ENCODE measurements at places on chromosomes 4 and X.

- DNase-seq = no peak
Observed at GRCh38 chr4:84623661-84624060, 40.7 kb downstream of the CDS1 start.

- no peak for DNase-seq
Observed at GRCh38 chr4:12579172-12579571, 905.0 kb downstream of the RAB28 start.

- peak; percentile 38 for DNase-seq
Observed at GRCh38 chr4:165085946-165086345, 26.7 kb downstream of the TMEM192 start.

- DNase-seq = no peak
Observed at GRCh38 chr4:38236003-38236402, 275.8 kb downstream of the PTTG2 start.

GRCh38 chr4:7790999-7791398 lies 148.7 kb downstream of the AFAP1 start:
- DNase-seq = no peak

- no peak for DNase-seq
Observed at GRCh38 chr4:6352031-6352692, 82.5 kb downstream of the WFS1 start.

DNA sequence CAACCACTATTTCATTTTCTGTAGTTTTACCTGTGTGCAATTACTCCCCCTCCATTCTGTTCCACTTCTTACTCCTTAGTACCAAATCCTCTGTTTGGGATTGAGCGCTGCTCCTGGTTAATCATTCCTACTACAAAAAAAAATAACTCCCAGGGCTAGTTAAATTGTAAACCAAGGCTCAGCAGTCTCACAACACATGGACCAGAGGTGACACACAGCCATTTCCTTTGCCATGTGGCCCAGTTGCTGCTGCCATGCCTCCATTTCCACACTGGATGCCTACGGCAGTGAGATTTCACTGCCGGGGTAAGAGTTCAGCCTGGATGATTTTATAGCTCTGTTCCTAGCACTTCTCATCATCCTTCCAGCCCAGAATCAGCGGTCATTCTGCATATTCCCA lies 107.2 kb downstream of the AKAP4 start:
- DNase-seq = no peak

GRCh38 chr4:77849278-77849965 lies 13.2 kb upstream of the MRPL1 start:
- DNase-seq = no peak

DNA sequence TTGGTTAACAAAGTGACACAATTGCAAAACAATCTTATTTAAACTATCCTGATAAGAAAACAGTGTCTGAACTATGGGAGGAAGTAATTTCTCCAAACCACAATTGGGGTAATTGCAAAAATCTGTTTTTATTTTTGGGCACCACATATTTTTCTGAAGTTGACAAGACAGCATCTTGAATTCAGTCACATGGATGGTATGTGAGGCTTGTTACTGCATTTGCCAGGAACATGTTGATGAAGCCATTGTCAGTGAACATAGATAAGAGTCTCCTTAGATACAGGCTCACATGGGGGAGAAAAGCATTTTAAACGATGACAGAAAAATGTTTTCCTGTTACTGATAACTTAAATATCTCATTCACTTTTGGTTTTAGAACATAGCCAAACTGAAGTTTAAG lies 5.5 kb upstream of the USP53 start:
- peak; percentile 80 for DNase-seq

DNA sequence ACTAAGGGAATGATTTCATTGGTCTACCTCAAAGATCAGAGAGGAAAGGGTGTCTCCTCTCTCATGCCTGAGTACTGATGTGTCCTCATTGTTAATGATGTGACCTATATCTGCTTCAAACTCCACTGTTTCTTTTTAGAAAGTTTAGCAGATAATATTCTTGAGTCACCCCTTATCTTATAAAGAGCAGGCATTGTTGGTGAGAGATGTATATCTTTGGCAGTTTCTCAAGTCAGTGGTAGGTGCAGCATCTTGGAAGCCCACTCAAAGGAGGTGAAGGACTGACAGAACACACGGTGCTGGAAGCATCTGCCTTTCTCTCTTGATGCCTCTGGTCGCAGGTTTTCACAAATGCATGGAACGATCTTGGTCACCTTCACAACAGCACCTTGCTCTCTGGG lies 71.2 kb downstream of the ZNF518B start:
- DNase-seq = no peak

DNA sequence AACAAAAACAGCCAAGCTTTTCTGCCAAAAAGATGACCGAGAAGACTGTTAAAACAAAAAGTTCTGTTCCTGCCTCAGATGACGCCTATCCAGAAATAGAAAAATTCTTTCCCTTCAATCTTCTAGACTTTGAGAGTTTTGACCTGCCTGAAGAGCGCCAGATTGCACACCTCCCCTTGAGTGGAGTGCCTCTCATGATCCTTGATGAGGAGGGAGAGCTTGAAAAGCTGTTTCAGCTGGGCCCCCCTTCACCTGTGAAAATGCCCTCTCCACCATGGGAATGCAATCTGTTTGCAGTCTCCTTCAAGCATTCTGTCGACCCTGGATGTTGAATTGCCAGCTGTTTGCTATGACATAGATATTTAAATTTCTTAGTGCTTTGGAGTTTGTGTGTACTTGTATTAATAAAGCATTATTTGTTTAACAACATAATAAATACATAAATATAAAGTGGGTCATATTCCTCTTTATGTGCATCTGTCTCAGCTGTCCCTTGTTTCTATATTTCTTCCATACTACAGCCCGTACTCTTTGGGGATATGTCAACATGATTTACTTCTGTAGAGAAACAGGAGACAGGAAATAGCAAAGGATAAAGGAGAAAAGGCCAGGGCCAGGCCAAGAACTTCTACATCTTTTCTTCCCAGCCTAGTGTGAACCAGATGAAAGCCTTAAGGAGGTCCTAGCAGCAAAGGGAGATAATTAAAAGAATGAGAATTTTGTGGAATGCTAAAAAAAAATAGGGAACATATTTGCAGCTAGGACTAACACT lies 667 bp downstream of the PTTG2 start:
- DNase-seq = no peak

DNA sequence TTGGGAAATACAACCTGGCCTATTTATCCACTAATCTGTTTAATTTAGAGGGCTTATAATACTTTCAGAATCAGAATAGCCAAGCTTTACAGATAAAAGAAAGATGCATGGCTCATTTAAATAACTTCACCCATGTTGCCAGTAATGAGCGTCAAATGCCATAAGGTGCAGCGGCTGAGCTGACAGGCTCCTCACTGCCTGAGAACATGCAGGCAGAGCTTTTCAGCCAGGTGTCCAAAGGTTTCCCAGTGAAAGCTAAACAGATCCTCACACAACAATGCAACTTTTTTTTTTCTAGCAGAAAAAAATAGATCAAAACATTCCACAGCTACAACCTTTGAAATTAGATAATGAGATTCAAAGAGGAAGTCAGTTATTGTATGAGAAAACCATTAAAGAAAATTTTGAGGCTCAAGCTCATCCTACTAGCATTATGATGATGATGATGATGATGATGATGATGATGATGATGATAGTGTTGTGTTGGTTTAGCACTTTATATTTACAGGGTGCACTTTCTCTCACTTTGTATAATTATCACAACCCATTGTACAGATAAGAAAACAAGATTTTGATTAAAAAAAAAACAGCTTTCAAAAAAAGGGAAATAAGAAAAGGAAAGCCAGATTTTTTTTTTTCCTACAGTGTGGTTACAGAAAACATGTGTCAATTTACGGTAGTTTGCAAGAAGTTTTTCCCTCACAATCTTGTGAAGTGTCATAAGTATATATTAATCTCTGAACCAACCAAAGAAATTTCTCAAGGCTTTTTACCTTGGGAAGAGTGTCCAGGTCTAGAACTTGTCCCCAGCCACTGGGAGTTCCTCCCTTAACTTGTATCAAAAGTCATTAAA lies 12.2 kb upstream of the TNIP3 start:
- DNase-seq = no peak

GRCh38 chrX:39953879-39954278 lies 143.9 kb downstream of the BCOR start:
- DNase-seq = peak; percentile 41

GRCh38 chr4:92021788-92022187 lies 282.0 kb upstream of the GRID2 start:
- DNase-seq = no peak

DNA sequence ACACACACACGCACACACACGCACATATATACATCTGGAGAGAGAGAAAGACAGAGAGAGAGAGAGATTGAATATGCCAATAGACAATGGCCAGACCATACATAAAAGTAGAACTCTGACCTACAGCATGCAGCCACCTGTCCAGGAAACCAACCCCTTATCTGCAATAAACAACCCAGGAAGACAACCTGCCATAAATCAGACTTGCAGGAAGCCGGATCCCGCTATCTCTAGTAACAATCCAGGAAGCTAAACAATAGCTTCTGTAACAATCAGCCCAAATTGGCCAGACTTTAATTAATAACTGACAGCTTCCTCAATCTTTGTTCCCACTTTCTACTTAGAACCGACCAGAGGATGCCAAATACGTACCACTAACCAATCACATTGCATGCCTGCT lies 173.2 kb downstream of the LDB2 start:
- DNase-seq = no peak

- DNase-seq = no peak
Observed at GRCh38 chr4:62285026-62285425, 1084.9 kb downstream of the ADGRL3 start.

GRCh38 chr4:44806071-44806470 lies 79.7 kb upstream of the GNPDA2 start:
- DNase-seq = no peak

- no peak for DNase-seq
Observed at GRCh38 chr4:70994387-70995099, 1.1 kb downstream of the DCK start.

- DNase-seq = peak; percentile 22
Observed at GRCh38 chr4:48445704-48446103, 37.4 kb upstream of the SLC10A4 start.

DNA sequence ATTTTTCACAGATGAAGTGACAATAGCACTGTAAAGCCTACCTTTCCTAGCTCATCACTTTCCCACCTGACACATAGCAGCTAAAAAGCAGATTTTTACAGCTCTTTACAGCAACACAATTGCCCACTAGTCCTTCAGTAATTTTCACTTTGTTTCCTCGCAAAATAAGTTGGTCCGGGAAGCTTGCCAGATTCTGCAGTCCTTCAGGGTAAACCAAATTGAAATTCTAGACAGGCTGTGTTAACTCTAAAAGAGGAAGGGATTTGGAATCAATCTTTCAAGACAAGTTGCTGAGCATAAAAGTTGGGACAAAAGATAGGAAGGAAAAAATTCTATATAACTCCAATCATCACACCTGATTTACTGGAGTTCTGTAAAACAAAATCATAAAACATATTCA lies 8.7 kb downstream of the C1QTNF7 start:
- no peak for DNase-seq

DNA sequence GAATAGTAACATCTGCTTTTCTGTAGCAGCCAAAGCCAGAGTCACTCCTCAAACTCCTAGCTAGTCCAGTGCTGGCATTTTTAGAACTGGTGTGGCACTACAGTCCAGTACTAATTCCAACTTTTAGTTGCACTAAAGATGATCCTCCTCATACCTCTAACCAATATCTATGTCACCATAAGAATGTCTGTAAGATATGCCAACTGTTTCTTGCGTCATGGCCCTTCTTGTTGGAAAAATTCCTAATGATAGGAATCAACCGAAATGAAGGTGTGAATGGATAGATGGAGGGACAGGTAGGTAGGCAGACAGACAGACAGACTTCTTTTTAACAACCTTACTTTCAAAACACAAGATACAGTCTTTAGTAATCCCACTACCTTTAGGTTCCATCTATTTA lies 74.6 kb upstream of the PRSS48 start:
- no peak for DNase-seq

- DNase-seq = no peak
Observed at GRCh38 chr4:110510277-110510676, 34.3 kb downstream of the ENPEP start.

DNA sequence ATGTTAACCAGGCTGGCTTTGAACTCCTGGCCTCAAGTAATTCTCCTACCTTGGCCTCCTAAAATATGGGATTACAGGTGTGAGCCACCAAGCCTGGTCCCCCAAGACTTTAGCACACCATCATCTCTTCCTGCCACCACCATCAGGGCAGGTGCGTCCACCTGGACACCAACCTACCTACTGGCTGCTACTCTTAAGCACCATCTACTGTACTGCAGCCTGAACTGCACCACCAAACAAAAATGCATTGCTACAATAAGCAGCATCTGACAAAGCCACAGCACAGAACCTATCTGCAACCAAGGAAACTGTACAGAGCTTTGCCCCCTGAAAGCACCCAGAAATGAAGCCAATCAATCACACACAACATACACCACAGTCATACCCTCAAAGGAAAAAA lies 139.7 kb downstream of the EFHC2 start:
- DNase-seq = no peak

GRCh38 chr4:183855323-183856190 lies 49.5 kb upstream of the STOX2 start:
- DNase-seq = no peak

DNA sequence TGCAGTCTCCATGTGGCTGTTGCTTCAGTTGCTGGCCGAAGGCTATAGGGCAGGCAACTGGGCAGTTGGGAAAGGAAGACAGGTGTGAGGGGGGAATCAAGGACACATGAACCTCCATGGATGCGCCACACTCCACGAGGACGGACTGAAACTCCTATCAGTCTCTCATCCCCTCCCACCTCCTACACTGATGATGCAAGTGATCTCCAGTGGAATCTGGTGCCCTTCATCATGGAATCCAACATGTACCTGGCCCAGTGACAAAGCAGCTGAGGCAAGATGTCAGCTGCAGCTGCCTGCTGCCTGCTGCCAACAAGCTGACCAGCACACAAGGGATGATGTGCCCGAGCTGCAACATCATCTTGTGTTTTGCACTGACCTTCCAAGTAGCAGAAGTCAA lies 26.0 kb upstream of the MGST2 start:
- no peak for DNase-seq

GRCh38 chrX:41512394-41512793 lies 65.3 kb downstream of the NYX start:
- no peak for DNase-seq

- no peak for DNase-seq
Observed at GRCh38 chr4:134740290-134740689, 538.7 kb upstream of the PABPC4L start.

DNA sequence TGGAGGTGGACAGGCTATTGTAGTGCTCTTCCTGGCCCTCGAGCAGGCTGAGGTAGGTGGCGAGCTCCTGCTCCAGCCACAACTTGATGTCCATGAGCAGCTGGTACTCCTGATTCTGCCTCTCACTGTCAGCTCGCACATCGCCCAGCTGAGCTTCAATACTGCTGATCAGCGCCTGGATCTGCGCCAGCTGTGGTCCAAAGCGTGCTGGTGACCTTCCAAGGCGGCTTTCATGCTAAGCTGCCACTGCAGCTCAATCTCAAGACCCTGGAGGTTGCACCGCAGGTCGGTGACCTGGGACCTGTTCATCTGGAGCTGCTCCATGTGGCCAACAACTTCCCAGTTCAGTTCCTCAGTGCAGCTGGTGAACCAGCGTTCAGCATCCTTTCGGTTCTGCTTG lies 31.2 kb downstream of the LRIT3 start:
- DNase-seq = no peak

- no peak for DNase-seq
Observed at GRCh38 chr4:73621357-73621756, 1.1 kb upstream of the RASSF6 start.

Measured in cardiac muscle cell (in vitro differentiated cells and primary cell).